ENCODE measurements at places on chromosomes 1 and 21.

DNA sequence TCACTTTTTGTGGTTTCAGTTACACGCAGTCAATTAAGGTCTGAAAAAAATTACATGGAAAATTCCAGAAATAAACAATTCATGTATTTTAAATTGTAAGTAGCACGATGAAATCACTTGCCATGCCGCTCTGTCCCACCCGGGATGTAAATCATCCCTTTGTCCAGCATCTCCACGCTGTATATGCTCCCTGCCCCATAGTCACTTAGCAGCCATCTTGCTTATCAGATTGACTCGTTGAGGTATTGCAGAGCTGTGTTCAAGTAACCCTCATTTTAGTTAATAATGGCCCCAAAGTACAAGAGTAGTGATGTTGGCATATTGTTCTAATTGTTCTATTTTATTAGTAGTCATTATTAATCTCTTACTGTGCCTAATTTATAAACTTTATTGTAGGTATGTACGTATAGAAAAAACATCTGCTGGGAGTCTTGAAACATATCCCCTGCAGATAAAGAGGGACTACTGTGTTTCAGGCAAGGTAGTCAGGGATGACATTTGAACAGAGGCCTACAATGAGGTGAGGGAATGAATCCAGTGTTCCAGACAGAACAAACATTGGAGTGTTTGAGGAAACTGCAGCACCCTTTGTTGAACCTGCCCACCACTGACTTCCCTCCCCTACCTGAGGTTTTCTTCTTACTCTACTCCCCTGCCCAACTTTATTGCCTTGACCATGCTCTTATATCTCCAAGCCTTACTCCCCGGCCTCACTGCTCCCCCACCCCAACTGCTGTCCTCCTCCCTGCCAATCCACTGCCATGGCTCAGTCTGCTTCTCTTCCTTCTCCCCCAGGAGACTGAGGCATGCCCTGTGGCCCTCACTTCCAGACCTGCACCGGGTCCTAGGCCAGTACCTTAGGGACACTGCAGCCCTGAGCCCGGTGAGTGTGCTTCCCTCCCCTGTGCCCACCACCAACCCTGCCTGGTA is 7.1 kb upstream of the CDC20 start:
- DNase-seq = no peak

DNA sequence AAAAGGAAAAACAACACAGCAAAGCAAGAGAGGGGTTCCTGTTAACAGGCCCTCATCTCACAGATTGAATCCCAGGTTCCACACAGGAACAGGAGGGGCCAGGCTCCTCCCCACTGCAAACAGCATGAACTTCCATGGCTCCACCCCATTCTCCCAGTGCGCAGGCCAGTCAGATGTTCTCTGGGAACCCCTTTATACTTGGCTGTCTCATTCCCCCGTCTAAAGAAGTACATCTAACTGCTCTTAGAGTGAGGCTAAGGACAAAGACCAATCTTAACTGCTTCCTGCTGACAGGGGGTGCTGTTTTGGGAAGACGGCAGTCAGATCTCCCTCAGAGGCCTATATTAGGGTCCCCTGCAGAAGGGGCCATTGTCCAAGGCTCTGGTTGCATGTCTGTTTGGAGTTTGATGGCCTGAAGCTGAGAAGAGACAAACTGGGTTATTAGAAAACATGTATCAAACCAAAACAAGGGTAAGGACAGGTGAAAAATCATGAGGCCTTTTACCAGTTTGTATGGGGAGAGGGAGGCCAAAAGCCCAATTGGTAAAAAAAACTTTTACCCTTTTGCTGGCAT is 10.5 kb upstream of the NASP start:
- no peak for DNase-seq

- DNase-seq = no peak
These were observed 11.8 kb downstream of the PAX7 start for GRCh38 chr1:18642278-18643095.

GRCh38 chr1:61101536-61101935 is 19.2 kb downstream of the NFIA start:
- DNase-seq = no peak

DNA sequence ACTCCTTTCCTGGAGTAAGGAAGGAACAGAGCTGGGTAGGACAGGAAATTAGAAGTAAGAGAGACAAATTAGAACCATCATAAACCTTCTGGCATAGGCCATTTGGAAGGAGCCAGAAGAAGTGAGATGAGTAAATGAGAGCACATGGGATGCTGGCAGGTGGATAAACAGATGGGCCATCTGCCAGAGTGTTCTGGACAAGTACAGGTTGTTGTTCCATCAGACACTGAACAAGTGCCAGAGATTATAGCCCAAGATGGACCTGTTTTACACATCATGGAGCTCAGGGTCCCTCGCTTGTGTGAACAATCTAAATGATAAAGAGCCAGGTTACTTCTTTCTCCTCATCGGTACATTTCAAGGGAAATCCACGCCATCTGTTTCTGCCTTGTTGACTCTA is 200.3 kb downstream of the HHIPL2 start:
- no peak for DNase-seq

- no peak for DNase-seq
These were observed 258.0 kb upstream of the VAMP3 start for GRCh38 chr1:7513081-7513480.

- DNase-seq = no peak
These were observed 310.6 kb downstream of the NPHP4 start for GRCh38 chr1:5681654-5682053.

DNA sequence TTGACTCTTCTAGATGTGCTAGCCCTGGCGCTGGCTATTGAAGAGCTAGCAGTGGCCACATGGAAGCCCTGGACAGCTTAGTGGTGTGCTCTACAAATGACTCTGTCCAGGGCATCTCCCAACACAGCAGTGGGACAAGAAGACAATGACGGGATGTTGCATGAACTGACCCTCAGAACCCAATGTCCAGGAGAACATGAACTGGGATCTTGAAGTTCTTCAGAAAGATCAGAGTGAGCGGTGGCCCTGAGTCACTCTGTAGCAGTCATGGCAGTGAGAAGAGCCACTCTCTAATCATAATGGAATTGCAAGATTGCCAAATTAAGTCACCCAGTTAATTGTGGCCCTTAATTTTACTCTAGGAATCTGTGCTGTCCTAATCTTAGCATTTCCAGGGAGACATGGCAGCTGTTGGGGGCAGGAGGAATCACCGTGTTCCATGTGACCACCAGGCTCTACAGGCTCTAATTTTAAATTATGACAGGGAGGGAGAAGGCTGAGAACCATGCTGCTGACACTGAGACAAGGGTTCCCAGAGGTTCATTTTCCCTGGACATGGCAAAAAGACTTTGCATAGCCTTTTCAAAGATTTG is 10.2 kb upstream of the OBSCN start:
- no peak for DNase-seq

GRCh38 chr1:208048904-208049303 is 138.0 kb upstream of the CD34 start:
- DNase-seq = no peak

- peak; percentile 22 for DNase-seq
These were observed 1.3 kb downstream of the PIK3R3 start for GRCh38 chr1:46131093-46131492.

- DNase-seq = no peak
These were observed 2.0 kb upstream of the UTP25 start for GRCh38 chr1:209825591-209826434.

All from iris pigment epithelial cell (primary cell).